Hypothalamus (tissue), 51 donors: ENCODE measurements at places on chromosomes 1 and 21.

GRCh38 chr1:57644667-57645066, 220.8 kb upstream of the DAB1 start:
- DNase-seq = no peak

GRCh38 chr1:167630568-167631385, 745 bp downstream of the RCSD1 start:
- DNase-seq = no peak

GRCh38 chr1:1956101-1956500, 37.0 kb upstream of the TMEM52 start:
- DNase-seq = no peak

DNA sequence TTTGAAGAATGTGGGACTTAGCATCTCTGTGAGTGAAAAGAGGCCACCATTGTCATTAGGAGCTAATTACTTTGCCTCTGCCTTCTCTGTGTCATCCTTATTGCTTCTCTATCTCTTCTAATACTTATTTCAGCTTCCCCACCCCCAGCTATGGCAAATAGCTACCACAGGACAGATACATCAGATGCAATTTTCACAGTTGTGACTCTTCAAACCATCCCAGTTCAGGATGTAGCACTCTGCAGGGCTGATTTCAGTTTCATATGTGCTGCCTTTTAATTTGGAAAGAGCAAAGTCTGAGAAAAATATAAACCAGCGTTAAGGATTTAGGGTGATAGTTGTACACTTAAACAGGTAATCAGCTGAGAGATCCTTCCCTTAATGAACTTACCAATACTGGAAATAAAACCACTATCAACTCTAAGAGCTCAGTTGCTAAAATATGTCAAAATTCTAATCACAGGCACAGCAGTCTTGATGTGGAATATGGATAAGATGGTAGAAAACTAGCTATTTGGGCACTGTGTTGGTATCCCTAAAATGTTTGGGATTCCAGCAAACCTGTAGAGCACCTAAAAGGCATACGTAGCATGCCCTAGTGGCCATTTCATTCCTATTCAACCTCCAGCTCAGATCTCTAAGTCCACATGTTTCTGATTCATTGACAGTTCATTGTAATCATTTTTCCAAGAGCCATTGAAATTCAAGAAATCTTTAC, 148.4 kb downstream of the SYT2 start:
- DNase-seq = no peak

DNA sequence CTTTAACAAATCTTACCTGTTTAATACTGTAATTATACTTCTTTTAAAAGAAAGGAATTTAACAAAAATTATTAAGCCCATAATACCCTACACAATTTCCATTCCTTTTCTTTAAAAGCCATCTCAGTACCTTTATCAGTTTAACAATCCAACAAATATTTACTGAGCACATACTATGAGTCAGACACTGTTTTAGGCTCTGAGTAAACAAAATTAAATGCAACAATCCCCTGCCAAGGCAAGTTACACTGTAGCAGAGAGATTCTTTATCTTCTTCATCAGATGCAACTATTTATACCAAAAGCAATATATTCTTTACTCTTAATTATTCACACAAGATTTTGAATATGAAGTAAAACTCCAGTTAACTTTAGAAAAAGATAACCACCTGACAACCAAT, 12.0 kb downstream of the DENND1B start:
- DNase-seq = no peak

GRCh38 chr1:85467929-85468540, 3.1 kb upstream of the DDAH1 start:
- DNase-seq = no peak

DNA sequence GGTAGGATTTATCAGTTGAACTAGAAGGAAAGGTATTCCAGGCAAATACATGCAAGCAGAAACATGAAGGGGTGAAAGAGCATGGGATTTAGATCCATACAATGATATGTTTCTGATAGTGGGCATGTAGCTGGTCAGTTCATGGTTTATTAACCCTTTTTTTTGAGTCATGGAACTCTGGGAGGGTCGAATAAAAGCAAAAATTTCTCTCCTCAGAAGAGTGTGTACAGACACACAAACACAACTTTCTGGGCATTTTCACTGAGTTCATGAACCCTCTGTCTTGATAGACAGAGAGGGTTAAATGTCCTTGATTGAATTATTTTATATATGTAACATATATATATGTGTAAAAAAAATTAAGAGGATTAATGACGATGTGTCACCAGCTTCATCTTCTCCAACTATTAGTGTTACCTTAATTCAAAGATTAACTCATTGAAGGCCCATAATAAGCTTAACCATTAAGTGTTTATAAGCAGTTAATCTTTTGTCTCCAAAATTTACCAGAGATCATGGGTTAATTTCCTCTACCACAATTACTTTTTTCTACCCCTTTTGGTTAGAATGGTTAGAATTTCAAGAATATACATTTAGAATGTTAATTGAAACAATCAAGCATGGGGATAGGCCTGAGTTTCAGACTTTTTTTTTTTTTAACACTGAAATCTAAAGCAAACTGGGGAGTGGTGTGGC, 4.6 kb downstream of the JUN start:
- DNase-seq = no peak

- no peak for DNase-seq
Measured at GRCh38 chr1:44819196-44819607, 10.9 kb downstream of the BTBD19 start.

GRCh38 chr1:241776911-241777310, 71.1 kb upstream of the EXO1 start:
- no peak for DNase-seq

DNA sequence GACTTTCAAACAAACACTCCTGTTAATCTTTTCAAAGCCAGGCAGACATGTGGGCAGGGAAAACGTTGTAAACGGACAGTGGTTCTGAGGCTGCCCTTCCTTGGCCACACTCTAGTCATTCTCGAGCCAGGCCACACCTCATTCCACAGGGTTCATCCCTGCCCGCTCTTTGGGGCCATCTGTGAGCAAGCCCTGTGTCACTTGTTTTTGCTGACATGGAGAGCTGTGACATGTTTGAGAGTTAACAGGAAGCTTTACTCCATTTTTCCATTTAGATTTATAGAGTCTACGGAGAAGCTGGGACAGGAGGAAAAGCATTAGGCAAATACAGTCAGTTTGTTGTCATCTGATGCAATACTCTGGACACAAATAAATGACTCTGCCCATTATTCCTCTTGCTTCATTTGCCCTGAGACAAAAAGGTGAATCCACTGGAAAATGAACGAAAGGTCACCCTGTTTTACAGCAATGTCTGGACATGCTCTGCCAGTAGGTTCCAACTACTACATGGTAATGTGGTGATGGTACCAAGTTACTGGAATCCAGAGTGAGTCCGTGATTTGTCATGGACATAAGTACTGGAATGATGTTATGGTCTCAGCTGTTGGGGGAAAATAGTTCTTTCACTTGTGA, 126.9 kb downstream of the CLIC6 start:
- no peak for DNase-seq
